ENCODE measurements at places on chromosomes 6 and 20.

GRCh38 chr20:62219992-62220665, at the start of gene HRH3:
TSS of gene HRH3 (minus strand) at chr20:62220278. CDS start at chr20:62219970, 308 bp downstream.
- DNase-seq = no peak

DNA sequence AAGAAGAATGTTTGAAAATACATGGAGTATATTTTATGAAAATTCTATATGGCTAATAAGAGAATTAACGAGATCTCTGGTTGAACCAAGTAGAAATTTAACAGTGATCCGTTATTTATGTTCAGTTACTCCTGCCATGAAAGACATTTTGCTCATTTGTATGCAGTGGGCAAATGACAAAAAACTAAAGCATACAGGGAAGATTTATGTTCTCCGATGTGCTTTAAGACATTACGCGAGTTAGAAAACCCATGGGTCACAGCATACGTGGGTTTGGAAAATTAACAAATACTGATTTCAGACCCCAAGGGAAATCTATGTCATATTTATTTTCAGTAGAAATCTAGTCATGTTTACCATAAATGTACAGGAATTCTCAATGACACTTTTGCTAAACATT, 90.1 kb downstream of the BMP5 start:
- DNase-seq = no peak

GRCh38 chr6:32519118-32519909, 10.8 kb downstream of the HLA-DRB5 start:
- no peak for DNase-seq

DNA sequence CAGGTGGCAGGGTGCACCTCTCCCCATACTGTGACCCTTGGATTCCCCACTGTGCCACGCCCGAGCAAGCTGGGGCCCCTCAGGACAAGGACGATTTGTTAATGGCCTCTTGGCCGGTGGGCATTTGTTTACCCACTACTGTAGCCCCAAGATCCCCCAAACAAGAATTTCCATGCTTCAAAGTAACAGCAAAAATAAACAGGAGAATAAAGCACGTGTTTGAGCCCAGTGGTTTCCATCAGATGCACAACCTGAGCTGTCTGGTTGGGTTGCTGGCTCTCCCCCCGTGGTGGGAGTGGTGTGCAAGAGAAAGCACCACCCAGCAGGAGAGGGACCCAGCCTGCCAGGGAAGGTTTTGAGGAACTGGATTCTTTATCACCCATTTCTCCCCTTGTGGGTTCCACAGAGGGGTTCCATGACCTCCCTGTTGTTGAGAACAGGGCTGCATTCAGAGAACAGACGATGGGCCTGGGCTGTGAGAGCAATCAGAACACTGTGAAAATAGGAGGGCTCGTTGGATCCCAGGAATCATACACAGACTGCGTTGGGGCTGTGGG, 4.8 kb downstream of the CD93 start:
- DNase-seq = no peak

GRCh38 chr20:35404614-35405259, 7.0 kb downstream of the UQCC1 start:
- no peak for DNase-seq

DNA sequence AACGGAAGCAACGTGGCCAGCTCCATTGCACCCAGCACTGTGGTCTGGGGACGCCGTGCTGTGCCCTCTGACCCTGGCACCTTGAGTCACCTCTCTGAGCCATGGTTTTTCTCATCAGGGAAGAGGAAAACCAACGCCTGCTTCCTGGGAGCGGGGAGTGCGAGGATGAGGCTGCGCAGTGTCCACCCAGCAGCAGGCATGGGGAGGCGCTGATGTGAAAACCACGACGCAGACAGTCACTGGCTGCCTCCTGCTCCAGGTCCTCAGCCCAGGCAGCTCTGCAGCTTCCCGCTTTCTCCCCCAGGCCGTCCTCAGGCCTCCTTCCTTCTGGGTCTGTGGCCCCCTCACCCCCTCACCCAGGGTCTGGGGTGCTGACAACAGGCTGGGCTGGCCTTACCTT, 14.0 kb downstream of the GATA5 start:
- DNase-seq = no peak

GRCh38 chr6:90179190-90180169, 117.2 kb downstream of the BACH2 start:
- DNase-seq = no peak

GRCh38 chr6:157151989-157152388, 171.3 kb downstream of the TMEM242 start:
- no peak for DNase-seq

DNA sequence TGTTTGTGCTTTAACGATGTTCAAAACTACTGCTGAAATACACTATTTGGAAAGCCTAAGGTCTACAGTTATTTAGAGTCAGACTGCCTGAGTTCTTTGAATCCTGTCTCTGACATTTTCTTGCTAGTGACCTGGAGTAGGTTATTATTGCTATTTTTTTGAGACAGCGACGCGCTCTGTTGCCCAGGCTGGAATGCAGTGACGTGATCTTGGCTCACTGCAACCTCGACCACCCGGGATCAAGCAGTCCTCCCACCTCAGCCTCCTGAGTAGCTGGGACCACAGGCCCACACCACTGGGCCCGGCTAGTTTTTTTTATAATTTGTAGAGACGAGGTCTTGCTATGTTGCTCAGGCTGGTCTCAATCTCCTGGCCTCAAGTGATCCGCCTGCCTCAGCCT, 96.6 kb downstream of the TIAM2 start:
- no peak for DNase-seq

DNA sequence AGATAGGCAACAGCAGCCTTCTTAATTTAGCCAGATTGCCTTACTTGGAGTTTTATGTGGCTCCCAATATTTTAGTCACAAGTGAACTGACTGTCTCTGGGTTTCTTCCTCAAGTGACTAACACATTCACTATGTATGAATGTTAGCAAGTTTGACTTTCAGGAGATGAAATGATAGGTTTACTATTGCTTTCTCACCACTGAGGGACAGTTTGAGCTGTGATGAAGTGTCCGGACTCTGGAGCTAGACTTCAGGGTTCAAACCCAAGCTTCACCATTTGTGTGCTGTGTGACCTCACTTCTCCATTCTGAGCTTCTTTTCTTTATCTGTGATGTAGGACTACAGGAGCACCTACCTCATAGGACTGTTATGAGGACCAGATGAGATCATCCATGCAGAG, 8.2 kb downstream of the DHX35 start:
- DNase-seq = no peak

- no peak for DNase-seq
Observed at GRCh38 chr20:10637031-10637559, 36.7 kb downstream of the JAG1 start.

- no peak for DNase-seq
Observed at GRCh38 chr6:32126880-32127279, 1.2 kb downstream of the ATF6B start.

GRCh38 chr6:67160820-67161219, 1453.8 kb upstream of the EYS start:
- no peak for DNase-seq

GRCh38 chr6:20400456-20401204, 1.0 kb upstream of the E2F3 start:
- DNase-seq = peak; percentile 76

GRCh38 chr6:82227770-82228169, 19.8 kb downstream of the IBTK start:
- DNase-seq = no peak

DNA sequence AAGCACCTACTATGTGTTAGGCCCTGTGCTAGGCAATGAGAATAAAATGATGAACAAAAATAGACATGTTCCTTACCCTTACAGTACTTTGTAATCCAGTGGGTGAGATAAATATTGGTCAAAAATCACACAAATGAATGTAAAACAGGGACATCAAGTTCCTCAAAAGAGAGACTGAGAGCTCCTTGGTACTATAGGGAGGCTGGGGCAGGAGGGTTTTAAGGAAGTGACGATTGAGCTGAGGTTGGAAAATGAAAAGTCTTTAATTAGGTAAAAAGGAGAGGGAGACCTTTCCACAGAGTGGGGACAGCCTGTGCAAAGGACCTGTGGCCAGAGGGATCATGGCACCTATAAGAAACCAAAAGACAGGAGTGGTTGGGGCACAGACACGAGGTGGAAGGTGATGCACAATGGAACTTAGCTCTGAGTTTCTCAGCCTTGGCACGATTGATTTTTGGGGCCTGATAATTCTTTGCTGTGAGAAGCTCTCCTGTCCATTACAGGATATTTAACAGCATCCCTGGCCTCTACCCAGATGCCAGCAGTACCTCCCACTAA, 140.3 kb downstream of the CEP57L1 start:
- no peak for DNase-seq

DNA sequence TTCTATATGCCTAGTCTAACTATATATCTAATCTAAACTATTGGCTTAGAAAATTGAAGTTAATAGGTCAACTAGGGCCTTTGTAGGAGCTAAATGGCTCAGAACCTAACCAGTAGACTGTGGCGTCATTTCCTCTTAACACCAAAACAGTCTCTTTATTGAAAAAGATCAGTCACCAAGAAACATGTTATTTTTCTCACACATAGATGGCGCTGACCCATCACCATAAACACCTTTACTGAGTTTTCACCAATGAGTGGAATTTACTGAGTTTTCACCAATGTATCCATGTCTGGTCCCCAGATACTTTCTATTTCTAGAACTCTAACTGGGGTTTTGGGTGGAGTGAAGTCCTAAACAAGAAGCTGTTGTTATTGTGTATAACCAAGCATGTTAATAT, 636.0 kb downstream of the BCKDHB start:
- DNase-seq = peak; percentile 47

DNA sequence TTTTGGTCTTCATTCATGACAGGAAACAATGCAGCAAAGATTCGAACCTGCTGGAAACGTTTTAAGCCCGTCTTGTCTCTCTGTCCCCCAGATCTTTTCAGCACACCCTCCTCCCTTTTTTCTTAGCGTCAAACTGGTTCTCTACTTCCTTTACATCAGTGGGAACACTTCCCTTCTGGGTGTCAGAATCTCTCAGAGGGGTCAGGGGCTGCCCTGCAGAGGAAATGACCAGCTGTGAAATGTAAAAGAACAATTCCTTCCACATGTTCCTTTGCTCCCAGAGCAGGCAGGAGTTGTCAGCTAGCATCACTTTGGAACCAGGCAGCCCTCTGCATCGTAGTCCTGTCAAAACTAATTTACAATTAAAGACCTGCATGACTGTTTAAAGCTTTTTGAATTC, 619.0 kb downstream of the TFAP2A start:
- no peak for DNase-seq

GRCh38 chr6:40394381-40394780, 192.8 kb downstream of the LRFN2 start:
- DNase-seq = no peak

DNA sequence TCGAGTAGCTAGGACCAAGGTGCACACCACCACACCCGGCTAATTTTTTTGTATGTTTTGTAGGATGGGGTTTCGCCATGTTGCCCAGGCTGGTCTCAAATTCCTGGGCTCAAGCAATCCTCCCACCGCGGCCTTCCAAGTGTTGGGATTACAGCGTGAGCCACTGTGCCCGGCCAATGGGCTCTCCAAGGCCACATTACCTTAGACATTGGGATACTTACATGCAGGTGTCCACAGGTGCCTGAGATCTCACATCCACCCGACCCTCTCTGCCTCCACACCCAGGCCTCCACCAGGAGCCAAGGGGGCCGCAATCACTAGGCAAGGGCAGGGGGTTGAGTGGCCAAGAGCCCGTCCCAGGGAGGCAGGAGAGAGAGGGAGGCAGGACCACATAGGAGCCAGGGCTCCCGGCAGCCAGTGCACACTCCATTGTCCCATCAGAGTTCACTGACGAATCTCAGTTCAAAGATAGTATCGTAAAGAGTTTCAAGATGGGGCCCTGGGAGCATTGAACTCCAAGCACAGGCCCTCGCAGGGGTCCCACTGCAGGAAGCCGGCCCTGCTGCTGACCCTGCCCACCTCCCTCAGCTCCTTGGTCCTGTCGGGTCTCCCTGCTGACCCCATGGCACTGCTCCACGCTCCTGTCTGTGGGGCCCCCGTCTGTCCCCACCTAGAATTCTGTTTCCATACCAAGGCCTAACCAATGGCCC, 55.3 kb downstream of the SSR1 start:
- DNase-seq = no peak

DNA sequence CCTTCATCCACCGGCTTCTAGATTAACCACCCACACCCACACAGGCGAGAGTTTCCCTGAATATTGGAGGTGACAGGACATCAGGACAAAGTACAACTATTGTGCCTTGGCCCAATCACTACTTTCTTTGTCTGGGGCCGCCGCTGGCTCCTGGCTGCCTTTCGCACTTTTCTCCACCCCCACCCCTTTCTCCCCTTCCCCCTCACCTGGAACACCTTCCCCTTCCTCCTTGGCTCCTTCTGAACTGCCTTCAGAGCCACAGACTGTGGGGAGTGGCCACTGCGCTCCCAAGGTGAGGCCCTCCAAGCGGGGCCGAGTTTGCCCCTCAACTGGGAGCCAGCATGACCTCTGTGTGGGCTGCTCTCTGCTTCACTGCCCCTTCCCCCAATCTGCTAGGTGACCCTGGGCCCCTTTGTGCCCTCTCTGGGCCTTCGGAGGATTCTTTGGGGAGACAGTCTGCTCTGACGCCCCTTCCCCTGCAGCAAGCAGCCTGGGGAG, 3.0 kb upstream of the VEGFA start:
- no peak for DNase-seq

DNA sequence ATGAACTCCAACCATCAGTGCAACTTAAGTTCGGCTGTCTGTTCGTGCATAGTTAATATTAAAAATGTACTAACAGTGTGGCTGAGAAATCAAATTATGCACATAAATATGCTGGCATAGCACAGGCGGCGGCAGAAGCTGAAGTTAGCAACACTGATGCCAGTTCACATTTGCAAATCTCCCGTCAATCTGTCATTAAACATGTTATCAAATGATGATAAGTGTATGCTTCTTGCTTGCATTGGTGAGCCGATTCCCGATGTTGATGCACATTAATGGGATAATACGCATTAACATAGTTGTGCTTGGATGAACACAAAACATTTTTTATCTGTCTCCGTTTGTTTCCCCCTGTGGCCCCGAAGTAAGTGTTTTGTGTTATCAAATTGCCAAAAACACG, 309.4 kb downstream of the ZNF217 start:
- no peak for DNase-seq

DNA sequence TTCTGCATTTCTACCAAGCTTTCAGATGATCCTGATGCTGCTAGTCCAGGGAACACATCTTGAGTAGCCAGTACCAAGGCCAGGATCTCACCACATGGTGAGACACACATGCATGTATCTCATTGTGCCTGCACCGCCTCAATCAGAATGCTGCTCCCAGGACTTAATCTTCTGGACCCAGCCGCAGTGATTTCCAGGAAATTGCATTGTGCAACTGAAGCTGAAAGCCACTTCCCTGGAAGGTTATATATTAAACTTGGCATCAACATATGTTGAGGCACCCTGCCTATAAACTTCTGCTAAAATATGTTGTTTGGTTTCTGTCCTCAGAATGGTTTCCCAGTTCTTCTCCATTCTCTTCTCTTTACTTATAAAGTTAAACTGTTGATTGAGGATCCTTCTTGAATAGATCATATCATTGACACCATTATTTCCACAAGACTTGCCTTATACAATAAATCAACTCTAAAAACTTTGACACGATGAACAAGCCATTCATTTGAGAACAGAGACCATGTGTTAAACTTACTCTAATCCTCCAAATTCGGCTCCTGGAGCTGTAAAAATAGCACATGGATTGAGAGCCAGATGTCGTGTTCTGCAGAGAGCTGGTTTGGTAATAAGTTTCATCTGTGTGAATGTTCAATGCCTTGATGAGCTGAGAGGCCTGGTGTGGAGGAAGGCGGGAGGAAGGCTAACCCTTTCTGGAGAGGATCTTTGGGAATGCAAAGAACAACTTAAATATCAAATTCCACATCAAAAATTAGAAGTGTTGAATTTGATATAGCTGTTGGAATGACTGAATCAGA, 65.0 kb upstream of the PCSK2 start:
- DNase-seq = no peak

Data from NCI-H748 treated with DMSO at 0.1 percent for 48 hours (cell line).